Stimulated activated CD8-positive, alpha-beta memory T cell treated with anti-CD3 and anti-CD28 coated beads, Interleukin-4, amount 100 ng/mL, for 1 hour (primary cell): ENCODE measurements at places on chromosomes 4 and X.

- DNase-seq: no peak
Measured at GRCh38 chr4:56870946-56871345, 36.8 kb upstream of the REST start.

GRCh38 chr4:76765473-76766183, 132.3 kb downstream of the SOWAHB start:
- DNase-seq: no peak

DNA sequence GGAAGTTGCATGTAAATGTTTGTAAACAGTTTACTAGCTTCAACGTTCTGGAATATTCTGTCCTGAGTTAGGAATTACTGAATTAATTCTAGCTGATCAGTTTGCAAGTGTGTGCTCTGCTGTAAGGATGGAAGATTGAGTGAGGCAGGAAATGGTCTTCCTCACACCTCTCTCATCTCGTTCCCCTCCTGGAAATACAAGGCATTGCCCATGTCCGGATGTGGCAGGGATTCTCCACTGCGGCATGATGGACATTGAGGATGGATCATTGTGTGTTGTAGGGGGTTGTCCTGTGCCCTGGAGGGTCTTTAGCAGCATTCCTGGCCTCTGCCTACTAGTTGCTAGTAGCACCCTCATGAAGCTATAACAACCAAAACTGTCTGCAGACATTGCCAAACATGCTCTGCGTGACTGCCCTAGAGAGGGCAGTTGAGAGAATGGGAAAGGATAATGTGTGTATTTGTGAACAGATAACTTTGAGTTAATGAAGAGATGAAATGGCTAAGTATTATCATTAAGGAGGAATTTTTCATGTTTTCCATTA, 12.6 kb downstream of the CA5B start:
- no peak for DNase-seq

- no peak for DNase-seq
Measured at GRCh38 chr4:164799410-164799809, 45.5 kb downstream of the SMIM31 start.

DNA sequence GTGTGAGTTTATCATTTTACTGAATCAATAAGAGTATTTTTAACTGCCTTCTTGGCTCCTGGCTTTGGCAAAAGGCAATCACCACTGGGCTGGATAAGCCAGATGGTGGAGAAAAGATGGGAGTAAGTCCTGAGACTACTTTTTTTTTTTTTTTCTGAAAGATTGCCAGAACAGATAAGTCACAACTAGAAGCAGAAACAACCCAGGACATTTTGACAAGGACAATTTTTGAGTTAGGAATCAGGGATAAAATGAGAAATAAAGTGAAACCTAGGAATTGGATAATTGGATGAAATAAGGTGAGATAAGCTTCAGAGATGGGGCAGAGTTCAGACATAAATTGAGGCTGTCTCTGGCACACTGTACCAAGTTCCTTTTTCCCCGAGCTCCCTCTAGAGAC, 471.0 kb downstream of the KLHL13 start:
- DNase-seq: no peak

DNA sequence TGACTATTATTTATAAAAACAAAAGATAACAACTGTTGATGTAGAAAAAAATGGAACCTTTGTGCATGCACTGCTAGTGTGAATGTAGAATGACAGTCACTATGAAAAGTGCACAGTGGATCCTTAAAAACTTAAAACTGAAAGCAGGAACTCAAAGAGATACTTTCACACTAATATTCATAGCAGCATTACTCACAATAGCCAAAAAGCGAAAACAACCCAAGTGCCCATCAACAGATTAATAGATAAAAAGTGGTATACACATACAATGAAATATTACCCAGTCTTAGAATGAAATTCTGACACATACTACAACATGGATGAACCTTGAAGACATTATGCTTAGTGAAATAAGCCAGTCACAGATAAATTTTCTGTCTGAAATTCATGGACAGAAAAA, 23.8 kb downstream of the CENPC start:
- no peak for DNase-seq

DNA sequence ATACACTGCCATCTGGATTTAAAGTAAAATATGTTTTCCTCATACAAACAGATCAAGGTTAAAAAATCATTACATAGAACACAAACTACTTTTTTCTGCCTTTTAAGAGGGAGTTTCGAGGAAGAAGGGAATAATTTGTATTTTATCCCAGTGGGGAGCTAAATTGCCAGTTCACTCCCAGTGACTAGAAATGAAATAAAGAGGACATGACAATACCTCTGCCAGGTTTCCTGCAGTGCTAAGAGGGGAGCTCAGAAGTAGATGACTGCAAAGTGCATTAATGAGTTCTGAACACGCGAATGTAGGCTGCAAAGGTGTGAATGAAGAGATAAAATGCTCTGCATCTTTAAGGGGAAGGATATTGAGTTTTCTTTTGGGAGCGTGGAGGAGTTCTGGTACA, 69.7 kb downstream of the SRPX start:
- no peak for DNase-seq

DNA sequence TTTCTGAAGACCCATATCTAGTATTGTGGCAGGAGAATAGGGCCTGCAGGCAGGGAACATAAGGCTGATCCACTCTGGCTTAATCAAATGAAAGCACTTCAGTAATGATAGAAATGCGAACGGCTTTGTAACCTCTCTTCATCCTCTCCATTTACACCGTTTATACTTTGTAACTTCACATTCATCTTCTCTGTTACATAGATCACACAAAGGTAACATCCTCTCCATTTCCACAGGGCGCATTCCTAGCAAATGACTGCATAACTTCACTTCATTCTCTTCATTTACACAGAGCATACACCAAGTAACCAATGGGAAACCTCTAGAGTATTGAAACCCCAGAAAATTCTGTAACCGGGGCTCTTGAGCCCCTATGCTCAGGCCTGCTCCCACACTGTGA, 65.5 kb upstream of the SLC34A2 start:
- no peak for DNase-seq

DNA sequence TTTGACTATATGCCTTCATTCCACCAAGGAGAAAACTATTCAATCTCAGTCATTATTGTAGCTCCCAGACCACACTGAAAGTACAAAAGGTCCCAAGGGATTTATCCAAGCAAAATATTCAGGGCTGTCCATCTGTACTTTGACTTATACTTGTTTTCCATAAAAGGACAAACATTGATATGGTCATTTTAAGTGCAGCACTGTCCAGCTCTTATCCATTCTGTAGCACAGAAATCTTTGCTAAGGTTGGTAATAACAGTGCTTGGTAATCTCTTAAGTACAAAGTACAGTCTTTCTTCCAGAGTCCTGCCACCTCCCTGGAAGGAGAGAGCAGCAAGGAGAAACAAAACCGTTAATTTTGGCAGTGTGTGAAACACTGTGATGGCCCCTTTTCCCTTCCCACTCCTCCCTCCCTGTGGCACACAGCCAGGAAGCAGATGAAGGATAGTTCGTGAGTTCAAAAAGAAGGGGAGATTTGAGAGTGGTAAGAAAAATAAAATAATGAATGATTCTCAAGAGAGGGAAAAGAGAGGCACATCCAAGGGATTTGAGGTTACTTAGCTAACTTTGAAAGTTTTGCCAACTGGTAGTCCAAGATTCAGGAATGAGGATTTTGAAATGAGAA, 6.8 kb upstream of the CXCL2 start:
- DNase-seq: no peak

GRCh38 chr4:3851211-3851610, 85.0 kb downstream of the ADRA2C start:
- no peak for DNase-seq

DNA sequence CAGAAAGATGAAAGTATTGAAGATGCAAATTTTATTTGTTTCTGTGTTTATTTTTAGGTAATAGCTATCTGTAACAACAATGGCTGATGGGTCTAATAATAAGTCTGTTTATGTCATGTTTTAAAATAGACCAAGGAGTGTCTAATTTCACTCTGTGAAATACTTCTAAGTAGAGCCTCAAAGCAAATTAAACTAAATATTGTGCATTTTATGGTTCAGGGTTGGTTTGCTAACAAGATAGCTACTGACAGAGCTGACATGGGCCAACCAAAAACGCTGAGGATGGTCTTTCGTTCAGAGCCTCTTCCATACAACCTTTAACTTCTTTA, 437.6 kb upstream of the CTSO start:
- no peak for DNase-seq

DNA sequence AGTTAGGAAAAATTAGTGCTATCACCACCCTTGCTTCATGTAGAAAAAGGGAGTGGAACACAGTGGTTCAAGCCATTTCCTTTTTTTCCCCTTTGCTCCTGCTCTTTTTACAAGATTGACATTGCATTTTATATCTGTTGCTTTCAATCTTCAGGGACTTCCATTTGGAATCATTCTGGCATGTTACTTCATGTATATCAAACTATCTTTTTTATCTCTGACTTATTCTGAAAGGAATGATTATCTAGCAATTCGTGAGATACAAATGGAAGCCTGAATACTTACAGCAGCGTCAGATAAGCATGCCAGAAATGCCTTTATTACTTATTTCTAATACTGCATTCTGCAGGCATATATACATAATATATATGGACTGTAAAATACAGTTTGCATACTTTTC, 20.4 kb downstream of the ADGRL3 start:
- no peak for DNase-seq

DNA sequence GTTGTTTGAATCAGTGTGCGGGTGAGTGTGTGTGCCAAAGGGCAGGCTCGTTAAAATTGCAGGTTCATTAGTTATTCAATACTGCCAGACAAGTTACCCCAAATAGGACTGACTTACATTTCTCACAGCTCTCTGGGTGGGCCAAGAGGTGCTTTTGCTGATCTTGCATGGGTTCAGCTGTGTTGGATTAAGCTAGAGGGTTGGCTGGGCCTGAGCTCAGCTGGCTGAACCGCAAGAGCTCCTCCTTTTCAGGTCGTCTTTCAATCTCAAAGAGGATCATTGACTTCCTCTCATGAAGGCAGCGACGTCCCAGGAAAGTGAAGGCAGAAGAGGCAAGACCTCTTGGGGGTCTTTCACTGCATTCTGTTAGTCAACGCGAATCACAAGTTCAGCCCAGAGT, 343.3 kb upstream of the FRG1 start:
- DNase-seq: no peak

DNA sequence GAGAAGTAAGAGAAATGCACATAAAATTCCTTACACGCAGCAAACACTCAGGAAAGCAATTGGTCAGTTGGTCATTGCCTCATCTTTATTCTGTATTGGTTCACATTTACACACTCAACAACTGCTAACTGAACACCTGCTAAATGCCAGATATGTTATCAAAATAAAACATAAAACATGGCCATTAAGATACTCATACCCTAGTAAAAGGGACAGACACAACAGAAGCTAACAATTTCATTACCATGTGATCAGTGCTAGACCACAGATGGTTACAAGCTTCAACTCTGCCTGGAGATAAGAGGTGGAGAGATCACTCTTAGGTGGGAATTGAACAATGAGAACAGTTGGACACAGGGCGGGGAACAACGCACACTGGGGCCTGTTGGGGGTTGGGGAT, 26.2 kb downstream of the TEC start:
- DNase-seq: no peak

DNA sequence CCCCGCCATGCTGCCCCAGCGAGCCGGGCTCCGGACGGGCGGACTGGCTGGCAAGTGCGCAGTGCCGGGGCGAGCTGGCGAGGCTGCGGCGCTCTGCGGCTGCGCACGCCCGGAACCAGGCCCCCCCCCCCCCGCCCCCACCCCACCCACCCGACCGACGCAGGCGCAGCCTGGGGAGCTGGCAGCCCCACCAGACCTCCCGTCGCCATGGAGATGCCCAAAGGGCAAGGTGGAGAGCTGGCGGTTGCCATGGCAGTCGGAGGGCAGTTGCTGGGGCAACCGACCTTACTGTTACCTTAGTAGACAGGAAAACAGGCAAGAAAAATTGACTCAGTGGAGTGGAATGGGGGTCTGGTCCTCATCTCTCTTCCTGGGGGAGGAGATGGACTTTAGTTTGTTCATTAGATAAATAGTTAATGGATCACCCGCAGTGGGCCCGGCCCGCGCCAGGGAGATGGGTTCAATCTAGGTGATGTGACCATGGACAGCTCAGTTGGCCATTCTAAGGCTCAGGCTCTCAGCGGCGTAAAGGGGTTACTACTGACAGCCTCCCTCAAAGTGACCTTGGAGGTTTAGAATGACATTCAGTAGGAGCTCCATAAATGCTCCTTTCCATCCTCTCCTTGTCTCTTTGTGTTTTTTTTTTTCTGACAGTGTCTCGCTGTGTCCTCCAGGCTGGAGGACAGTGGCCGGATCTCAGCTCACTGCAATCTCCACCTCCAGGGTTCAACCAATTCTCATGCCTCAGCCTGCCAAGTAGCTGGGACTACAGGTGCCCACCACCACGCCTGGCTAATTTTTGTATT, at the start of gene PCSK1N:
Gene PCSK1N (minus strand): TSS at position 87 of the 806 bp plus-strand sequence. CDS start 78 bp downstream, at position 9.
- DNase-seq: no peak

DNA sequence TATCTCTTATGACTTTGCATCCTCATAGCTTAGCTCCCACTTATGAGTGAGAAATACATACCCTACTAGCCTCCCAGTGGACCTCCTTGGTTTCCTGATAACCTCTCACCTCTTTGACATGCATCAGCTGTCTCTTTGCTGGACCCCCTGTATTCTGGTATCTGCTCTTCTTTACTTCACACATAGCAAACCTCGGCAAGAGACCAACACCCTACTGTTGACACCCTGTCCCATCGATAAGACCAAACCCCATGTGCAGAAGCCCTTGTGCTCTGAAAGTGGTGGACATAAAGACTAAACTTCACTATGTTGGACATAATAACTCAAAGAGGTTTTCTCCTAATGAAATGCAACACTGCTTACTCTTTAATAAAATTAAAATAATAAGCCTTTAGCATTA, 75.7 kb downstream of the RNF150 start:
- no peak for DNase-seq

- DNase-seq: no peak
Measured at GRCh38 chr4:168503652-168504362, 7.0 kb downstream of the PALLD start.

DNA sequence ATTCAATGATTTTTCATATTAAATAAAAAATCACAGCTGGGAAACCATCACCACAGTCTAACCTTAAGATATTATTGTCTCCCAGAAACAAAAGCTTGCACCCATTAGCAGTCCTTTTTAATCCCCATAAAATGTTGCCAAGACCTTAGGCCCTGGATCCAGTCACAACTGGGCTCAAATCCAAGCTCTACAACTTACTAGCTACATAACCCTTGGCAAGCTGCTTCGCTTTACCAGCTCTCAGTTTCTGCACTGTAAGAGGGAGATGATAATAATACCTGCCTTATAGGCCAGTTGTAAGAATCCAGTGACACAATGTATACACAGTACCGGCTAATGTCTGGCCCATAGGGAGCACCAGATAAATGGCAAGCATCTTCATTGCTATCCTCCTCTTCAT, 400.9 kb upstream of the FGF13 start:
- no peak for DNase-seq

GRCh38 chr4:100569196-100569595, 51.4 kb upstream of the EMCN start:
- no peak for DNase-seq
